Fibroblast of villous mesenchyme (primary cell): ENCODE measurements at places on chromosomes 2 and 18. TPM values are rescaled to one million over a fixed set of nuclear protein-coding genes. Genes with fewer than 3 reads are reported as not detected.
A peak's percentile ranks its signal among the peaks of the same experiment; 100 is the strongest.

- no peak for DNase-seq
These were observed 41.3 kb downstream of the PLEKHA3 start for GRCh38 chr2:178521304-178522150.

GRCh38 chr2:186535861-186536260, 49.8 kb downstream of the ZC3H15 start:
- DNase-seq: no peak

DNA sequence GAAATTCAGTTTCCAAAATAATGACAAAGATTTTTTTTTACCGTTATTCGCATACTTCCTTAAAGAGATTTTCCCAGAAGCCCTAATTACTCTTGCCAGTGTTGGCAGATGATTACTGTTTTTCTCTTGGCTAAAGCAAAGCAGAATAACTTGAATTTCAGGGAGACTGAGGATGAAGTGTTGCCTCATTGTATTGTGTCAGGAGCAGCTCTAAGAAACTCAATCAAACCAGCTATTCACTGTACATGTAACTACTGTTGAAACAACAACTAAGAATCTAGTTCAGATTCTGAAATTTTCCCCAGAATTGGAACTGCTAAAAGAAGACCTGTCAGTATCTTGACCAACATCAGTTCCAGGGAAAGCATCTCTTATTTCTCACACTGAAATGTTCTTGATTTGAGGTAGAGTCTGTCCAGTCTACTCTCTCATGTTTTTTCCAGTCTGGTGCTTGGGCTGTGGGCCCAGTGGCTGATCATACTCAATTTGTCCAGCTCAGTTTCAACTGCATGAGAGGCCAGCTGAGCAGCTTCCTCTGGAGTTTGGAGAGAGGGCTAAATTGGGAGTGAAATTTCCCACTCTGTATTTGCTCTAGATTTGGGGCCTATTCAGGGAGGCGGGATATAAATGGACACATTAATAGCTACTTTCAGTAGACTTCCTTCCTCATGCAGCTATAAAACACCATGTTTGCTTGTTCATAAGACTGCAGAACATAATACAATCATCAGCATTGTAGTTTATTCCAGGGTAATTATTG, 78.5 kb downstream of the PPP1R1C start:
- no peak for DNase-seq

- DNase-seq: no peak
These were observed 84.9 kb upstream of the HPCAL1 start for GRCh38 chr2:10217489-10218435.

DNA sequence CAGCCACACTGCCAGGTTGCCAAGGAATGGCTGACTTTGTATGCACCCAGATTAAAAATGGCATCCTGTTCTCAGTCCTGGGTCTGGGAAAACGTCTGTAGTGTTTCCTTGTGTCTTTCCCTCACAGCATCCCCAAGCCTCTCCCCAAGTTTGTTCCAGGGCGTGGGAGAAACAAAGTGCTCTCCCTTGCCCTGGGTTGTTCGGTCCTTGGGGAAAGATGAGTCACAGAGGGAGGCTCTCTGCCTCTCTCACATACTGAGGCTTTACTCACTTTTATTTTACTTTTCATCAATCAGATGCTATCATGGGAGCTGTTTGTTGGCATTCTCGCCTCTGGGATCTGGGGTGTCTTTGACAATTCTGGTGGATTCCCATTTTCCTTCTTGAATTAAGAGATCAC, 492.3 kb downstream of the XIRP2 start:
- DNase-seq: peak; percentile 7

- no peak for DNase-seq
These were observed 16.4 kb upstream of the NFATC1 start for GRCh38 chr18:79379251-79379905.

DNA sequence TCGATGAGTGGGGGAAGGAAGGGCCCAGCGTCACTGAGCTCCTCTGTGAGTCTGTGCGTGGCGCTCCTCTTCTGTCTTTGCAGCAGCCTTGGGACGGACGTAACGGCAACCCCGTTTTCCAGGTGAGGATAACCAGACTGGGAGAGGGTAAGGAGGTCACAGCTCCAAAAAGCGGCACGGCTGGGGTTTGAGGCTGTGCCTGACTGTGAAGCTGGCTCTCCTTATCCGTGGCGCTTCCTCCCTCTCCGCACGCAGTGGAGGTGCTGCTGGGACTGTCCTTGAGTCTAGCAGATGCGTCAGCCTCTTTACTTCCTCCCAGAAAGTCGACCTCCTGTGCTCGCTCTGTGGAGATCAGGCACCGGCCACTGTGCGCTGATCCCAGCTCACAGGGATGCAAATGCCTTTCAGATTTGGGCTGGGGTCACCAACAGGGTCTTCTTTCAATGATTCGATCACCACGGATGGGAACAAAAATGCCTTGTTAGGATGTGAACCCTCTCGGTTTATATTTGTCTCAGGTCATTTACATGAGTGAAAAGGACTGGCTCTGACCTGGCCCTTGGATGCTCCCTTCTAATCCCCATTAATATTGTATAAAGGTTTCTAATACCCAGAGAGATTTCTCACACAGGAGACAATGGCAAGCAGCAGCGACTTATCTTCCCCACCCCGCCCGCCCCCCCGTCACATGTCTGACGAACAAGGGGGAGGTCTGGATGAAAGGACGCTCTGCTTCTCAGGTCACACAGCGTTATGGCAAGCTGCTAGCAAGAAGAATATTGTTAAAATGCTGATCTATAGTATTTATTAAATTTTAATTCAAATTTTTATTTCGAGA, 30.1 kb upstream of the E2F6 start:
- DNase-seq: no peak

DNA sequence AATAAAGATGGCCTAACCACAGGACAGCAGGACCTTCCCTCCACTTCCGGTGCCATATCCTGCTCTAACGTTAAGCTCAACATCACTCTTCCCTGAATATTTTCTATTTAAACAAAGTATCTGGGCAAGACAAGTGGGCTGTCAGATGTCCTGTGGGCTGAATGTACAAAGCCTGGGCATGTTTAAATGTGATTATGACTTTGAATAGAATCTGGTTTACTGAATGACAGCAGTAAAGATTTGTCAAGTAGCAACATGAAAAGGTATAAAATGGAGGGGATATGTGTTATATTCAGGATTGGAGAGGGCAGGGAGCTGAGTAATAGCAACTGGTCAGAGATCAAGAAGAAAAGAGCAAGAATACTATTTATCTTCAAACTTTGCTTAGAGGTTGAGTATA, 540.9 kb downstream of the NRXN1 start:
- DNase-seq: no peak

DNA sequence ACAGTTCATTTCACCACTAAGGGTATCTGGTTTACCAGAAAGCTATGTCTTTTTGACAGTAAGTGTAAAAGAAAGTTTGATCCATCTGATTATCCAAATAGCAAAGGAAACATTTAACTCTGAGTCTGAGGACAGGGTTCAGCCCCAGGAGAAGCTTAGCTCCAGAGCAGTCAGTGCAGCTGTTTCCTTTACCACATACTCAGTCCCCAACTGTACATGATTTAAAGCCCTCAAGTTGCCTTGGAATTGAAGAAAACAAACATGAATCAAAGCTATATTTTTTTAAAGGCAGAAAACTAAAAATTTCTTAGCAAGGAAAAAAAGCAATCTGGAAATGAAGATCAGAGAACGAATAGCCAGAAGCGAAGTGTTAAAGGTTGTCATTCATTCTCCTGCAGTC, 746.0 kb downstream of the METTL4 start:
- no peak for DNase-seq

The TAF4B gene
- total RNA-seq: 0.64 and 0.86 TPM in 2 replicates

The DYNC1I2 gene
- 101 and 135 TPM in 2 replicates for total RNA-seq

The HOXD10 gene
- 39.9 and 58.7 TPM in 2 replicates for total RNA-seq

The ABHD3 gene
- total RNA-seq: 5.2 and 8.6 TPM in 2 replicates

The AFG3L2 gene
- 43.5 and 63.0 TPM in 2 replicates for total RNA-seq

The QPCT gene
- total RNA-seq: 27.1 and 47.5 TPM in 2 replicates

The CCDC102B gene
- 10.4 and 20.9 TPM in 2 replicates for total RNA-seq
